ENCODE measurements at places on chromosomes 4 and X. TPM values are rescaled to one million over a fixed set of nuclear protein-coding genes. Genes with fewer than 3 reads are reported as not detected.

Gene CPLX1
- 0.36 TPM for total RNA-seq

Gene PRR32
- not detected for total RNA-seq

Gene C4orf33
- 3.3 TPM for total RNA-seq

Gene SMAD1
- total RNA-seq = 14.0 TPM

Gene KCND1
- total RNA-seq = not detected

Gene GLRA3
- not detected for total RNA-seq

Gene SOD3
- not detected for total RNA-seq

Gene MAGEB1
- not detected for total RNA-seq
